ENCODE measurements at places on chromosomes 5 and 9.

DNA sequence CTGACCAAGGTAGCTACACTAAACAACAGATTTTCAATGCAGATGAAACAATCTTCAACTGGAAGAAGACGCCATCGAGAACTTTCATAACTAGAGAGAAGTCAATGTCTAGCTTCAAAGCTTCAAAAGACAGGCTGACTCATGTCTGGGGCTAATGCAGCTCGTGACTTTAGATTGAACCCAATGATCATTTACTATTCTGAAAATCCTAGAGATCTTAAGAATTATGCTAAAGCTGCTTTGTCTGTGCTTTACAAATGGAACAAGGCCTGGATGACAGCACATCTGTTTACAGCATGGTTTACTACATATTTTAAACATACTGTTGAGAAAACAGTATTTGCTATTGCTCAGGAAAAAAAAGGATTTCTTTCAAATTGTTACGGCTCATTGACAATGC is 54.9 kb downstream of the RICTOR start:
- no peak for DNase-seq

GRCh38 chr5:54257366-54258118 is 52.8 kb downstream of the ARL15 start:
- no peak for DNase-seq

GRCh38 chr9:115289757-115290208 is 171.8 kb upstream of the TNC start:
- no peak for DNase-seq

DNA sequence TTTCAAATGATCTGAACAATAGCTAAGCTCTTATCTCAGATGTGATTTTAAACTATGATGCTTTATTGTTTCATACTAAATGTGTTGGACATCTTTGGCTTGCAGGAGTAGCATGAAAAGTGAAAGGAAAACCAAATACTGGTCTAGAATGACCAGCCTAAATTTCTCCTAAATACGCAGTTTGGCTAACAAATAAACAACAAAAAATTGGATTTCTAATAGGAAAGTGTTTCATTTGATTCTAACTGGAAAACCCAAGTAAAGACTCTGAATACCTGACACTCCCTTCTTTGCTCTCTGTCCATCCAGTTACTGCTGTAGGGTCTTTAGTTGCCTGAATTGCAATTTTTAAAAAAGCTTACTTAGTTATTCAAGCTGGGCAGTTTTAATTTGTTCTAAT is 111.7 kb upstream of the ACOT12 start:
- DNase-seq: no peak

DNA sequence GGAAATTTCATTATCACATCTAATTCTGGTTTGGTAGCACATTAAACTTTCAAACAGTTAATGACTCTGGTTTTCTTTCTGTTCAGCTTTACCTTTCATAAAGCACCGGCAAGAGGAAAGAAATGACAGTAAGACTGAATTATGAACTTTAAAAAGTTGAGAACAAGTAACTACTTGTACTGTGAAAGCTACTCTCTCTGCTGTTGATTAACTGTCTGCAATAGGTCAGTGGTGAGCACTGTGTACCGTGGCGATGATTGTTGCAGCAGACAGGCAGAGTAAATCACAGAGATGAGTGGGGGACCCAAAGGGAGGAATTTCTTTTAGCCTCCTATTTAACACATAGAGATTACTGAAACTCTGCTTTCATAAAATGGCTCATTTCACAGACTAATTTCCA is 74.0 kb upstream of the MEF2C start:
- no peak for DNase-seq

GRCh38 chr9:70673844-70674243 is 259.4 kb upstream of the KLF9 start:
- DNase-seq: no peak

- DNase-seq: no peak
Measured at GRCh38 chr9:38482918-38483592, 58.8 kb upstream of the IGFBPL1 start.

DNA sequence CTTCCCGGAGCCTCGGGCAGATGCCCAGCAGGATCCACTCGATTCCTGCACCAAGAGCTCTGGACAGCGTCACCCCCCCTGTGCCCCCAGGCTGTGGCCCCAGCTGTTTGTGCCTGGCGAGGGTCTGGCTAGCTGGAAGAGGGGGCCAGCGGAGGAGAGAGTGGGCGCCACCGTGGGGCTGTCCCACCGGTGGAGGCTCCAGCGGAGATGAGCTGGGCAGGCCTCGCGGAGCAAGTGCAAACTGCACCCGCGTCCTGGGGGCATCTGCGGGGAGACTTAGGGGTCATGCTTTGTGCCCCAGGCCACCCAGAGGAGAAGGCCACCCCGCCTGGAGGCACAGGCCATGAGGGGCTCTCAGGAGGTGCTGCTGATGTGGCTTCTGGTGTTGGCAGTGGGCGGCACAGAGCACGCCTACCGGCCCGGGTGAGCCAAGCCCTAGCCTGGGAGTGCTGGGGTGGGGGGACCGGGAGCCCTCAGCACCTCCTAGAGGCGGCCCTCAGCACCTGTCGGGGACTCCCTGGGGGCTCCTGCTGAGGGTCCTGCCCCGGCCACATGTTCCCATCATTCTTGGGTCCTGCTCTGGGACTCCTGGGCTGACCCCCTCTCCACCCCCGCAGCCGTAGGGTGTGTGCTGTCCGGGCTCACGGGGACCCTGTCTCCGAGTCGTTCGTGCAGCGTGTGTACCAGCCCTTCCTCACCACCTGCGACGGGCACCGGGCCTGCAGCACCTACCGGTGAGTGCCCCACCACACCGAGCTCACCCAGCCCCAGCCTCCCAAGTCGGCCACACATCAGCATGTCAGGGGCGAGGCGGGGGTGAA is 5.4 kb downstream of the EGFL7 start:
- DNase-seq: no peak

GRCh38 chr5:113330533-113331208 is 104.1 kb downstream of the TSSK1B start:
- no peak for DNase-seq

DNA sequence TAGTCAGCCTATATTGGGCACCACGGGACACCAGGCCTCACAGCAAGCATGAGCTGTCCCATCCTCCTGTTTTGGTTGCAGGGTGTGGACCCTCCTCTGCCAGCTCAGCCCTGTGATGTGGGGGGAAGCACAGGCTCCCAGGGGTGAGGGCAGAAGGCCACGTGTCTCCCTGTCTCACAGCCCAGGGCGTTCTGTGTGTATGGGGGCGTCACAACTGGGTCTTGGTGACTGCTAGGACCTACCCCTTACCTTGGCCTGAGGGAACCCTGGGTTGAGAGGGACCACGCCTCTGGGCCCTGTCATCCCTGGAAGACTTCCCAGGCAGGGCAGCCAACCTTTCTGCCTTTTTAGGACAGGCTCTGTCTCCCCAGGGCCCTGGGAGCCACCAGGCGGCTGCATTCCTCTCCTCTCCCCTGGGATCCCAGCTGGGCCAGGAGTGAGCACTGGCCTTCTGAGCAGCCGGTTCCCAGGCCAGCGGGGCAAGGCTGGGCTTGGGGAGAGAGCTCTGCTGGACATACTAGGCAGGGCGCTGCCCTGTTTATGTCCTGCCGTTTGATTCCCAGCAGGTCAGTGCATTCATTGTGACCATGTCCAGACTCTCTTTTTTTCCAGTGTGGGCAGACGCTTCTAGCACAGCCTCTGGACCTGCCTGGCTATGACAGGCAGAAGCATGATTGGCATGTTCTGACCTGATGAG is 97.4 kb downstream of the DAB2IP start:
- no peak for DNase-seq

DNA sequence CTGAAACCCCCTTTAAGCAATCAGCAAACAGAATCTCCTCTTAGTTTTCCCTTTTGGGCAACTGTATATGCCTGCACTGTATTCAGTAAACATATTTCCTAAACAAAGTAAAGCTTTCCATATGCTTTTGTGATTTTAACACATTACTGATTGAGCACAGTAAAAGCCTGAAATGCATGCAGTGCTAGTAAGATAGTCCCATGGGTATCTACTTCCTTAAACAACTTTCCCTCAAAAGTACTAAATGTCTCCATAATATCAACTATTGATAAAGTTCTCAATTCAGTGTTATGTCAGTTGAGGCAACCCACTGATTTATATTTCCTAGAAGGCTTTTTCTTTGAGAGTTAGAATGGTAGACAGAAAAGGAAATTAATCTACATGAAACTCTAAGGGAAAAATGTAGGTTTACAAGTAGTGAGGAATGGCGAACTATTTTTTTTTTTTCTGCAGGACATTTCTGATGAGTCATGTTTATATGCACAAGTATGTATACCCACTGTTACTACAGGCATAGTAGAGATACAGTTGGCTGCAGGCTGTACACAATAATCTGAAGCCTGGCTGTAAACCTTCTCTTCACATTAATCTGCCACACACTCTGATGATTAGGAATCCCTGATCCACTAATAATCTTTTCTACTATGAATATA is 31.2 kb upstream of the CEP120 start:
- DNase-seq: no peak

GRCh38 chr9:114342755-114343440 is 13.2 kb downstream of the ORM2 start:
- DNase-seq: no peak

GRCh38 chr5:86320266-86320665 is 297.5 kb upstream of the COX7C start:
- no peak for DNase-seq
